Activated CD8-positive, alpha-beta T cell treated with anti-CD3 and anti-CD28 coated beads, Interleukin-2, amount 10 ng/mL, durations not matched to agents 7 days and 5 days (primary cell): ENCODE measurements at places on chromosomes 4 and X.

- no peak for DNase-seq
Observed at GRCh38 chrX:7704205-7704604, 138.8 kb upstream of the VCX start.

GRCh38 chrX:110142096-110142495, 139.2 kb downstream of the TMEM164 start:
- DNase-seq: no peak

DNA sequence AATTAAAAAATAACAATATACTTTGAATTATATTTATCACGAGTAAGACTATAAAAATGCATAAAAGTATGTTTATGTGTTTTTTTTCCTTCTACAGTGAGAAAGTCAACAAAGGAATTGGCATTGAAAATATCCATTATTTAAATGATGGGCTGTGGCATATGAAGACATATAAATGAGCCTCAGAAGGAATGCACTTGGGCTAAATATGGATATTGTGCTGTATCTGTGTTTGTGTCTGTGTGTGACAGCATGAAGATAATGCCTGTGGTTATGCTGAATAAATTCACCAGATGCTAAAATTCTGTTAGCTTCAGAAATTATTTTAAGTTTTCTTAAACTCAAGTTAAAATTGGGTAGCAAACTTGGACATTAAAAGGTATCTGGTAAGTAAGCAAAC, 8.2 kb downstream of the MCTS1 start:
- no peak for DNase-seq

GRCh38 chr4:150973626-150974251, 41.3 kb downstream of the LRBA start:
- DNase-seq: no peak

DNA sequence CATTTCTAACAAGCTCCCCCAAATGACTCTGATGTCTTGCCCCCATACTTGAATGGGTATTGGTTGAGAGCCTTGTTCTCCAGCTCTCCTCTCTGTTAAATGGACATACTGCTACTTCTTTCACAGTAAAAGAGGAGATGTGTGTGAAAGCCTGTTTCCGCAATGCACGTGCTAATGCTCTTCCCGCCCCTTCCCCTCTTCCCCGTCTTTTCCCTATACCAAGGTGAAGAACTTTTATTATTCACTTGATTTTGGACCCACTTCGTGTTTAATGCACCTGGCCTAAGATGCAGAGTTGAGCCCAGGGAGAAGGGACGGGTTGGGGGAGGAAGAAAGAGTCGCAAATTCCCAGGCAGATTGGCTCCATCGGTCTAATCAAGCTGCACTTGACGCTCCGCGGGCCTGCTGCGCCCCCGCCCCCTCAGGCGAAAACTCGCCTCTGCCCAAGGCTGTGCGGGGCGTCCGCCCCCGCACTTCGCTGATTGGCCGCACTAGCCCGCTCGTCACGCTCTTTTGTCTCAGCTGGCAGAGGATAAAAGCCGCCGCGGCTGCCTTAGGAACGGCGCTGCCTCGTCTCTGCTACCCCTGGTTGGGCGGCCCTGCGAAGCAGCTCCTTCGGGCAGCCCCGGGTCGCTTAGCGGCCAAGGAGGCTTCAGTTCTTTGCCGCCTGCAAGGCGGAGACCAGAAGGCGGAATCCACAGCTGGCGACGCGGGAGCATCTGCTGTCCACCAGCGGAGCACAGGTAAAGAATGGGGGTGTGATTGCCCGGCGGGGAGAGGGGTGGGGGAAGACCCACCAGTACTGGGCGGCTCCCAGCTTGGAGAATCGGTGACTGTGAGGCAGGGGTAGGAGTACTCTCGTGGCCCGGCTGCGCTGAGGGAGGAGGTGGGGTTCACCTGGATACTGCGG, at the start of gene ZCCHC12:
Gene ZCCHC12, plus strand, starts transcription at position 562 of the 910 bp plus-strand sequence. CDS start 1,421 bp downstream, outside the sequence.
- peak; percentile 28 for DNase-seq

DNA sequence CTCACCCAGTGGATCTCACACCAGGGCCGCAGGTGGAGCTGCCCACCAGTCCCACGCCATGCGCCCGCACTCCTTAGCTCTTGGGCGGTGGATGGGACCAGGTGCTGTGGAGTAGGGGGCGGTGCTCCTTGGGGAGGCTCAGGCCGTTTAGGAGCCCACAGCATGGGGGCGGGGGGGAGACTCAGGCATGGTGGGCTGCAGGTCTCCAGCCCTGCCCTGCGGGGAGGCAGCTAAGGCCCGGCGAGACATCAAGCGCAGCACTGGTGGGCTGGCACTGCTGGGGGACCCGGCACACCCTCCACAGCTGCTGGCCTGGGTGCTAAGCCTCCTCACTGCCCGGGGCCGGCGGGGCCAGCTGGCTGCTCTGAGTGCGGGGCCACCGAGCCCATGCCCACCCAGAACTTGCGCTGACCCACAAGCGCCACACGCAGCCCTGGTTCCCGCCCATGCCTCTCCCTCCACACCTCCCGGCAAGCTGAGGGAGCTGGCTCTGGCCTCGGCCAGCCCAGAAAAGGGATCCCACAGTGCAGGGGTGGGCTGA, 312.9 kb upstream of the GIMD1 start:
- DNase-seq: no peak

GRCh38 chr4:121189326-121190215, 25.4 kb upstream of the TNIP3 start:
- peak; percentile 75 for DNase-seq

DNA sequence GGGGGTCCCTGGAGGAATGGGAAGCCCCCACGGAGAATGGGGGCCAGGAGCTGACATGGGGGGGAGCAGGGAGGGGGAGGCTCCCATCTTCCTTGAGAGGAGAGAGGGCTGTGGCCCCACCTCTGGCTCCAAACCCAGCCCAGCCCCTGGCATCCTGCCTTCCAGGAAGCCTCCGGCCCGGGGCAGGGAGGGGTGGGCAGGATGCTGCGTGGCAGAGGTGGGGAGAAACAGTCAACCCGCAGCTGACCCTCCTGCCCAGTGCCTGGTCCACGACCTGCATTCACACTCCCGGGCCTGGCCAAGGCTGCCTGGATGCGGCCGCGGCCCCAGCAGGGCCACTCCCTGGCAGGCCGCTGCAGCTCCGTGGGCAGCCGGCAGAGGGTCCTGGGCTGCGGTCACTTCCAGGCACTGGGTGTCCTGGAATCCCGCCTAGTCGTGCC, 39.0 kb downstream of the CPLX1 start:
- peak; percentile 49 for DNase-seq

- no peak for DNase-seq
Observed at GRCh38 chr4:44661940-44662622, 10.7 kb upstream of the YIPF7 start.

DNA sequence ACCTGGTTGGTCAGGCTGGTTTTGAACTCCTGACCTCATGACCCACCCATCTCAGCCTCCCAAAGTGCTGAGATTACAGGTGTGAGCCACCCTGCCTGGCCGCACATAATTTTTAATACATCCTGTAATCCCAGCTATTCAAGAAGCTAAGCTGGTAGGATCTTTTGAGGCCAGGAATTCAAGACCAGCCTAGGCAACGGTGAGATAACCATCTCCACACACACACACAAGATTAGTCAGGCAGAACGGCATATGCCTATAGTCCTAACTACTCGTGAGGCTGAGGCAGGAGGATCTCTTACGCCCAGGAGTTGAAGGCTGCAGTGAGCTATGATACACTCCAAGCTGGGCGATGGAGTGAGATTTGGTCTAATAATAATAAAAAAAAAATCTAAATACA, 212.4 kb upstream of the NEIL3 start:
- no peak for DNase-seq
